Left renal pelvis (tissue), 4 donors: ENCODE measurements at places on chromosomes 16 and 17. TPM values are rescaled to one million over a fixed set of nuclear protein-coding genes. Genes with fewer than 3 reads are reported as not detected.

DNA sequence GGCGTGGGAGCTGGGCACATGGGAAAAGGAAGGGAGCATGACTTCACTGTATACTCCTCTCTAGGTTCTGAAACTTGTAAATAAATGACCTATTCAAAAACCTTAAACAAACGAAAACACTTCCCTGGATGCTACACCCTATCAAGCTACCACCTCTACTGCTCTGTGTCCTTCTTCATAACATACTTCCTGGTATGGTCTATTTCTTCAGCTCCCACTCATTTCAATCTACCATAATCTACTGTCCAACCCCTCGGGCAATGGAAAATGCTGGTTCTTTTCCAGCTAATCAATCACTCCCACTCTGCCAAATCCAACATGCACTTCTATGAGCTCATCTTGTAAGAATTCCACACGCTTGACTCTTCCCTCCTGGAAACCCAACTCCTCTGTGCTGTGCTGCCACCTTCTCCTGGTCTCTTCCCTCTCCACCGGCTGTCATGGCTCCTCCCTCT lies 42.4 kb downstream of the AMFR start:
- no peak for DNase-seq

- DNase-seq, result no peak
Observed at GRCh38 chr17:74432424-74432690, 469 bp downstream of the GPRC5C start.

- no peak for DNase-seq
Observed at GRCh38 chr16:83772806-83773205, 35.0 kb upstream of the HSBP1 start.

DNA sequence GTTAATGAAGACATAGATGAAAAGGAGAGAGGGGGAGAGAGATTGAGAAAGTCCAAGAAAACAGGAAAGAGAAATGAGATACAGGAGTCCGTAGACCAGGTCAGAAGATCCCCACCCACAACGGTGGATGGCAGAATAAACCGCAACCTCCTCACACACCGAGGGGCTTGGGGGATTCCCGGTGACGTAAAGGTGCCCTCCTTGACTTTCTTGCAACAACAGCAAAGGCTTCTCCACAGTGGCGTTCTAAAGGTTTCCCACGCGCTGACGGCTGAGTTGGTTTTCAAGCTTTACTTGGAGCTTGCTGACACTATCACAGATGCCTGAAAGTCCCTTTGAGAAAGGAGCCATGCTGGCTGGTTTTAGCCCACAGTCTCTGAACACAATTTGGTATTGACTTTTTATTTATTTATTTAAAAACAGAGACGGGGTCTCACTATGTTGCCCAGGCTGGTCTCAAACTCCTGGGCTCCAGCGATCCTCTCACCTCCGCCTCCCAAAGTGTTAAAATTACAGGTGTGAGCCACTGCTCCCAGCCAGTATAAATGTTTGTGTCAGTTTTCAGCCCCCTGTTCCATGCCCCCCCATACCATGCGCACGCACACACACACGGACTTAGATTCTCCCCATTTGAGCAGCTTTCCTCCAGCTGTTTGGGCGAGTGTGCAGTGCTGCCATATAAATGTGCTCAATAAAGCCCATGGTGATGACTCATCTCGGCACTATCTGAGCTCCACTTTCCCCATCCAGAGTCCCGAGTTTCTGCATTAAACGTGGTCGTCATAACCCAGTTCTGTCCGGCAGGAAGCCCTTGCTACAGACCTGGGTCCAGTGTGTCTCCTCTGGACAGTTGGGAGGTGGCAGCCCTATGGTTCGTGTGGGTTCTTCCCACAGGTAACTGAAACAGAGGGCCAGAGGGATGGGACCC lies 33.0 kb upstream of the SEC14L1 start:
- DNase-seq, result no peak

GRCh38 chr17:32859857-32860525 lies 16.9 kb downstream of the MYO1D start:
- DNase-seq, result no peak

Gene RFWD3
- 28.4 TPM for polyA plus RNA-seq

Gene SNN
- 32.8 TPM for polyA plus RNA-seq

Gene NPIPA2
- polyA plus RNA-seq, result not detected
